ENCODE measurements at places on chromosomes 6 and 20. TPM values are rescaled to one million over a fixed set of nuclear protein-coding genes. Genes with fewer than 3 reads are reported as not detected.

Gene TMEM74B
- polyA plus RNA-seq, result 0.42 TPM

Gene NOTCH4
- polyA plus RNA-seq, result 27.6 TPM

Gene ASIP
- polyA plus RNA-seq, result 0.80 TPM

- DNase-seq, result no peak
These were observed 87.4 kb upstream of the THBS2 start for GRCh38 chr6:169341065-169341464.

DNA sequence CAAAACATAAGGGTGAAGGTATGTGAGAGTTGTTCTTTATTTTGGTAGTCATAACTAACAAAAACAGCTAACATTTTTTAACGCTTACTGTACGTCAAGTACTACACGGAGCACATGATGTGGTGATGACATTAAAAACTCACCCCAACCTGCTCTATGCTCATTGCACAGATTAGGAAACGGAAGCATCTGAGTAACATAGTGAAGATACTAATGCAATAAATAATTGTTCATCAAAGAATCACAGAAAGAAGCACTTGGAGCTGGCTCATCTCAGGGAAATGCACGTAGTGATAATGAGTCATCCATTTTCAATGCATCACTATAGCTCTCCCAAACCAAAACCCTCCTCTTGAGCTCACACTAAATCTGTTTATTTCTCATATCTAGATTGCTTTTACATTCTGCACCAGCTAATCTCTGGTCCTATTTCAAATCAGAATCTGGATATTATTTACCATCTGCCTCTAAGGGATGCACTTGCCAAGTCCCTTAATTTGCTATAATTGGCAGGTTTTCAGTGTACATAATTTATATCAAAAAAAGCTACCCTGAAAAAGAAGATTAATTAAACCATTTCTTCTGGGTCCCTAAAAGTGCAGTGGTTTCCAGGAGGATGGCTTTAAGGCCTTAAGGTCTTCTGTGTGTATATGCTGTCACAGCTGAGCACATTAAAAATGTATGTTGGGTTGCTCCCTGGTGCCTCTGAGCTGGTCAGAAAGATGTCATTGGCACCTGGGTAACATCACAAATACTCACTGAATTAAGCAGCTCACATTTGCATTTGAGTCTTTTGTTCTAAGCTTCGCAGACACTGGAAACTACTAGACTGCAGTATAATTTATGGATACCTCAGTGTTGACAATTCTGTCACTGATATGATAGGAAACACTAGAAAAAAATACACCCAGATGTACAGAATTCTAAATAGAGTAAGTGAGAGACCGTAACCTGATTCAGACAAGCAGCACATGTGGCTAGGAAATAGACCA is 677.4 kb upstream of the CITED2 start:
- no peak for DNase-seq

GRCh38 chr6:136226027-136226673 is 24.0 kb downstream of the MTFR2 start:
- DNase-seq, result no peak

GRCh38 chr20:38126932-38127621 is 38.0 kb downstream of the TGM2 start:
- DNase-seq, result no peak
